ENCODE measurements at places on chromosomes 2 and 18.

- no peak for DNase-seq
These were observed 436.6 kb downstream of the IRS1 start for GRCh38 chr2:226362980-226363379.

DNA sequence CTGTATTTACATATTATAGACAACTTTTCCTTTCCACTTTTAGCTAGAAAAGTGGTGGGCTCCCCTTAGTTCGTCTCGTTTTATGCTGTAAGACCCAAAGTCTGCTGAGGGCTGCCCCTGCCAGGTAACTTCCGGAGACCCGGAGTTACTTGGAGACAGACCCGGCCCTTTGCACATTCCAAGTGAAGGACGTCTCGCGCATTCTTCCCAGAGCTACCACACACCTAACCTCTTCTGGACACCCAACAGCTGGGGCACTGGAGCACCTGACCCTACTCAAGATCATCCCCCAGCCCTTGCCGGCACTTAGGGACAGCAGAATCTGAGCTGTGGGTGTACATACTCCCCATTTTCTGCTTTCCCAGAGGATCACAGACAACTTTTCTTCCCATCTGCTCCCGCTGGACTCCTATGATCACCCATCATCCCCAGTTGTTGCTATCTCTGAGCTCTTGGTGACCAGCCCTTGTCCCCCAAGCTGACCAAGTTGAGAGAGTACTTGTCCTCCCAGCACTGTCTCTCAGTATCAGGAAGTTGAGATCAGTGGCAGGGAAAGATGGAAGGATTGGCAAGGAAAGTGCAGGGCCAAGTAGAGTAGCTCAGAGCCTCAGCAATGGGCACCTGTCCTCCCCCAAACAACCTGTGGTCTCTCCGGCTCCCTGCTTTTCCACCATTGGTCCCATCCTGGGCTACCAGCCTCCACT lies 8.4 kb upstream of the SATB2 start:
- DNase-seq, result no peak

GRCh38 chr2:32739664-32740063 lies 111.8 kb downstream of the TTC27 start:
- DNase-seq, result no peak

DNA sequence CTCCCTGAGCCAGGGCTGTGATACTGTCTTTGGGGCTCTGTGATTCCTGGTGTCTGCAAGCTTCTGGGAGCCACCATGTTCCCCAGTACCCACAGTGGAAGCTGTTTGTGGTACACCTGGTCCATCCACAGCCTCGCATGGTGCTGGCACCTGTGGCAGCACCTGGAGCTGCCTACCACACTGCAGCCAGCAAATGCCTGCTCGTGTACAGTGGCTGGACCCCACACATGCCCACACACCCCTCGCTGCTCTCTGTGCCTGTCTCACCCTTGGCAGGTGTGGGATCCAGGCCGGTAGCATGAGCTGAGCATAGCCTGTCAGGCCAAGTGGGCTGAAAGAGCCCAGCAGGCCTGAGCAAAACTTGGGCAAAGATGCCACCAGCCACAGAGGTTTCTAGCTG lies 41.8 kb upstream of the CSRNP3 start:
- no peak for DNase-seq

GRCh38 chr18:23958036-23958435 lies 56.5 kb upstream of the TTC39C start:
- no peak for DNase-seq

DNA sequence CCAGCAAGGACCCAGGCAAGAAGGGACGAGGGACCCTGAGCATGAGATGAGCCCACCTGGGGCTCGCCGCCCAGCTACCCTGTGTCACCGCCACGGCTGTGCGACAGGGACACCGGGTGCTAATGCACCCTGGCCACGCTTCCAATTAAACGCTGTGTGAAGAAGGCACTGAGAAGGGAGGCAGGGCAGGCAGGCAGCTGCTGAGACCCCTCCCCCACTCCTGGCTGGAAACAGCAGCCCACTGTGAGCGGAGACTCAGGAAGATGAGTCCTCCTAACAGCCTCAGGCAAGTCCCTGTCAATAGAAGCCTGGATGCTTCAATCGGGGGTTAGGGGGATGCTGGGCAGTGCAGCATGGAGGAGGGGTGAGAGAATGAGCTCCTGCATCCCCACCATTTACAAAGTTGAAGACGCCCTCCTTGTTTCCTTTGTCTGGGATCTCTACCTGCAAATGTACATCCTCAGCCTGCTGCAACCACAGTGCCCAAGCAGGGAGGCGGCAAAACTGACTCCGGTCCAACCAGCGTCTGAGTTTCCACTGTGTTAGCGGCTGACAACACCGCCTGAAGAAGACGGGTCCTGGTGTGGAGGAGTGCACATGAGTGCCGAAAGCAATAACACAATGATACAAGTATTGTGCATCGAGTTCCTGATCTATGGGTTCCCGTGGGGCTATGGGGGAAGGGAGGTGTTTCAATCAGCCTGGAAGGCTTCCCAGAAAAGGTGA lies 12.8 kb downstream of the TMEM163 start:
- no peak for DNase-seq

DNA sequence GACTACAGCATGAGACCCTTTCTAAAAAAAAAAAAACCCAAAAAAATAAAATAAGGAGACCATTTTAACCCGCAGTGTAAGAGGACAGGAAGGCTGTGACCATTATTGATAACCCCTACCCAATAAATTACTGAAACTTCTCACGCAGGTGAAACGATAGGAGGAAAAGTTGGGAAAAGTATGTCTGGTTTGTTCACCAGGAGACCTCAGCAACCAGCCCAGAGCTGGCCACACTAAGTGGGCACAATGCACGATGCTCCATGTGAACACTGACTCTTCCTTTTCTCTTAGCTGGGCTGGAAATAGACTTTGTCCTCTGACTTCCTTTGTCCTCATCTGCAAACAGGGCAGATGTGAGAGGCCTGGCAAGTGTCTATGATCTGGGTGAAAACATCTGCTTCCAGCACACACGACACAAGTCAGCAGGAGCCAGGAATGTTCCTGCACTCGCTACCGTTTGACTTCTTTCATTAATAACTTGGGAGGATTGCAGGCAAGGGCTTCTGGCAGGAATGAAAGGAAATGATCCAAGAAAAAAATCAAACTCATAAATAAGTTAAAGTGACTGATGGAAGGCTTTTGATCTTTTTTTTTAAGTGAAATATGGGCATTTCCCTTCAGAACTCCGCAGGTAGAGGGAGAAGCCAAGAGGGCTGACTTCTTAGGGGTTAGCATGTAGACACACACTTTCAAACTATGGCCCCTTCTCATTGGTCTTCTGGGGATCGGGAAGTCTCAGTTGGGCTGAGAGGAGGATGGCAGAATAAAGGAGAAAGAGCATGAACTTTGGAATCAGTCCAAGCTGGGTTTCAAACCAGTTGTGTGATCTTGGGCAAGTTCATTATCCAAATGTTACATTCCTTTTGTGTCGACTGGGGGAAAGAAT lies 137.4 kb upstream of the MYCN start:
- no peak for DNase-seq

DNA sequence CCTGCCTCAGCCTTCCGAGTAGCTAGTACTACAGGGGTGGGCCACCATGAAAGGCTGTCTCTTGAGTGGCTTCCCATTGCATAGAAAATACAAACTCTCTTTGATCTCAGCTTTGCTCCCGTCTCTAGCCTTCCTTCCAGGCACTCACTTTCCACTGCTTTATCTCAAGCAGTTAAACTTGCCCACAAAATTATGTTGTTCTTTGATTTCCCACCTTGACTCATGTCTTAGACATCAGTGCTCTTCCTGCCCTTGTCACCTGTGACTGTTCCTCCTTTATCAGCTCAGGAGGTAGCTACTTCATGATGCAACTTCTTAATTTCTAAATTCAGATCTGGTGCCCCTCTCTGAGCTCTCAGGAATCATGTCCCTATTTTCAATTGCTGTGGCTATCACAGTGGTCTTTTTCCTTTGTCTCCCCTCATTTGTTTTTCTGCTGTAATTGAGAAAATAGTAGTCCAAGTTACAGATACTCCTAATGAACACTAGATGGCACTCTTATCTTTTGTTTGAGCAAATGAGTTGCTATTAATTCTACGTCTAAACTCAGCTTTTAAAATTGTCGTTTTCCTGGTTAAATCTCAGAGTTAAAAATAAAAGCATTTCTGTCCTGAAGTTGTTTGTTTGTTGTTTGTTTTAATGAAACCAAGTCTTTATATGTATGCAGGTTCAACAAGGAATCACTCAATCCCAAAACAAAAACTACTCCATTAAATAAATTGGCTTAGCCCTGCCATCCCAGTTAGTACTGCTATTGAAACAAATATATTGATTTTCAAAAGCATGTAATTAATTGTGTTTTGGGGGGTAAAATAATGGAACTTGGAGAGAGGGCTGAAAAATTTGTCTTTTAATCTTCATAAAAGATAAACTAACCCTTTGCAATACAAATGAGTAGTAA lies 46.9 kb upstream of the GREB1L start:
- peak; percentile 64 for DNase-seq

GRCh38 chr2:2846332-2847208 lies 515.5 kb upstream of the MYT1L start:
- DNase-seq, result no peak

GRCh38 chr2:169765523-169765922 lies 31.9 kb downstream of the KLHL23 start:
- DNase-seq, result no peak

- DNase-seq, result no peak
These were observed 485.6 kb downstream of the SOX11 start for GRCh38 chr2:6177811-6178210.

DNA sequence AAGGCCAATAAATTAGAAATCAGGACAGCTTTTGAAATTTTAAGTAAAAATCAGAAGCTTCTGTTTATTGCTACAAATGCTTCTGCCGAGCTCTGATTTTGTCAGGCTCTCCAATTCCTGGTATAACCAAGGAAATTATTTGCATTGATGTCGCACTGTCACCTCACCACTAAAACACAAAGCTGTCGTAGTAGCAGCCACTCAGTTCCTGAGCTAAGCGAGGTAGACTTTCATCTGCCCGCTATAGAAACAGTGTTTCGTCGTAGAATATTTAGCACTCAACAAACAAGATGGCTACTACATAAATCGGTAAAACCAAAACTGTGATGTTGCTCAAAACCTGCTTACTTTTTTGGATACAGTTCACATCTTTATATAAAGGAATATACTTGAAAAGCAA lies 141.3 kb upstream of the FOSL2 start:
- no peak for DNase-seq

DNA sequence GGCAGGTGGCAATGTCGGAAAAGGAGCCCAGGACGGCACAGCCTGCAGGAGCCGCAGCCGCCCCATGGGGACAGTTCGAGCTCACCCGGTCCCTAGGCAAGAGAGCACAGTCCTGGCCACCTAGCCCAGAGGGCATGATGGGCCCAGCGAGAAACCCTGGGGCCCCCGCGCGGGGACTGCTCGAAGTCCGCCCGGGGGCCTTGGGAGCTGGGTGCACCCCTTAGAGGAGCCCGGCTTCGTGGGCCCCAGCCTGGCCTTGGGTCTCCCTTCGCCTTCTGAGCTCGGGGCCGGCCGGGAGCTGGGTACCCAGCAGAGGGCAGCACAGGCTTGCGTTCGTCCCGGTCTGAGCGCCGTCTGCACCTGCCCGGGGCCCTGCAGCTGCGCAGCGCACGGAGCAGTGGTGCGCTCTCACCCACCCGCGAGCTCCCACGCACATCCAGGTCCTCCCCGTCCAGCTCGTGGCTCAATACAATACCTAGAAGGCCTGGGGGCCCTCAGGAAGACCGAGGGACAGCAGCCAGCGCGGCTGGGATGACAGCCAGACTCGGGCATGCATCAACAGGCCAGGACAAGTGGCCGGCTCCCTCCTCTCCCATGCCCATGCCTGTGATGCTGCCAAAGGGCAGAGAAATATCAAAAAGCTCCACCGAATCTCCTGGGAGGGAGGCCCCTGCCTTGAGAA lies 96.2 kb upstream of the ZNF532 start:
- peak; percentile 11 for DNase-seq

GRCh38 chr18:72235422-72235821 lies 308.7 kb downstream of the CBLN2 start:
- DNase-seq, result no peak

DNA sequence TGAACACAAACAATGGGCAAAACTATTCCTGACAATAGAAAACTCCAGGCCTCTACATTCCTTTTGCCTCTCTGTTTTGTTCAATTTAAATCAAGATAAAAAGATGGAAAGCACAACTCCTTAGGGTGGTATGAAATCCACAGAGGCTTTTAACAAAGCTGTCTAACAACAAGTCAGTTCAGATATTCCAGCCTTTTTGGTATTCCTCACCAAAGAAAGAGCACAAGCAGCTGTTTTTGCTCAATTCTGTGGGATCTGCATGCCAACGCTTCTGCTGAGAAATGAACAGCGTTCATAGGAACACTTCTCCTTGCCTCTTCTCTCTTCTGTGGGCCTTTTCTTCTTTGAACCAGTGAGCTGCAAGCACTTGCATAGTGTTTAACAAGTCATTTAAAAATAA lies 411.6 kb upstream of the TCF4 start:
- no peak for DNase-seq

- DNase-seq, result no peak
These were observed 52.0 kb downstream of the FTCDNL1 start for GRCh38 chr2:199798831-199799580.

- DNase-seq, result no peak
These were observed 229.8 kb downstream of the VAPA start for GRCh38 chr18:10143596-10143995.

DNA sequence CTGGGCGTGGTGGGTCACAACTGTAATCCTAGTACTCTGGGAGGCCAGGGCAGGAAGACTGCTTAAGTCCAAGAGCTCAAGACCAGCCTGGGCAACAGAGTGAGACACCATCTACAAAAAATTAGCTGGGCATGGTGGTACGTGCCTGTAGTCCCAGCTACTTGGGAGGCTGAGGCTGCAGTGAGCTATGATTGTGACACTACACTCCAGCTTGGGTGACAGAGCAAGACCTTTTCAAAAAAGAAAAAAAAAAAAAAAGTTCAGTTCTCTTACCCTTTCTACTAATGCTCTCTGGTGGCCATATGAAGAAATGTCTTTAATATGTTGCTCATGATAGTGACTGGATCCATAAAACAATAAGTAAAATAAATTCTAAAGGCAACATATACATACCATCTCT lies 14.9 kb downstream of the TYW5 start:
- peak; percentile 70 for DNase-seq

- DNase-seq, result no peak
These were observed 1.1 kb upstream of the HDHD2 start for GRCh38 chr18:47151439-47151838.

DNA sequence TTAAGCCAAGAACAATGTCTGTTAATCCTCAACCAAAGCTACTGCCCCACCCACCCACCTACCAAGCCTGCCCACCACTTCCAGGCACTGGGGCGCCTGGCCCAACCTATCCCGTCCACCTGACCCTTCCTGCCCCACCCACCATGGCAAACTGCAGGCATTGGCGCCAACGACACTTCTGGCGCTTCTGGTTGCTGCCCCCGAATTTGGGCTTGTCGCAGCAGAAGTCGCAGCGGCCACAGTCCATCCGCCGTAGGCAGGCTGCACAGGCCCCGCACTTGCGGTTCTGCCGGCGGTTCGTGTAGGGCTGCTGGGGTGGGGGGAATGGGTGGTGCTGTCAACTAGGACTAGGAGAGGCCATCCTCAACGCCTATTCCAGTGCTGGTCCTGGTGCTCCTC lies 7.3 kb downstream of the MBD1 start:
- no peak for DNase-seq
